ENCODE measurements at places on chromosomes 2 and 18. TPM values are rescaled to one million over a fixed set of nuclear protein-coding genes. Genes with fewer than 3 reads are reported as not detected.

The GBX2 gene
- not detected for total RNA-seq

The ATL2 gene
- total RNA-seq: 87.2 TPM

The CFAP210 gene
- 0.49 TPM for total RNA-seq

The EML6 gene
- total RNA-seq: 5.4 TPM

The HOXD13 gene
- total RNA-seq: not detected

The TFPI gene
- total RNA-seq: 54.7 TPM

The SLC16A14 gene
- 9.2 TPM for total RNA-seq

The SCLY gene
- total RNA-seq: 21.6 TPM

Data from ureter (tissue), 1 donor.